Bronchial smooth muscle cell (primary cell): ENCODE measurements at places on chromosomes 1 and 21. TPM values are rescaled to one million over a fixed set of nuclear protein-coding genes. Genes with fewer than 3 reads are reported as not detected.

The FLG gene
- under 0.01 TPM in 1 of 2 replicates, not detected in the other for total RNA-seq

The TNFAIP8L2 gene
- total RNA-seq = not detected in 2 replicates

The SYT2 gene
- under 0.01 TPM in 2 replicates for total RNA-seq

The HES4 gene
- 0.43 and 1.1 TPM in 2 replicates for total RNA-seq

The AJAP1 gene
- not detected in 2 replicates for total RNA-seq

The PLPPR4 gene
- 0.17 and 1.1 TPM in 2 replicates for total RNA-seq

The TIE1 gene
- 0.34 and 0.79 TPM in 2 replicates for total RNA-seq

The ARHGAP30 gene
- under 0.01 and 0.09 TPM in 2 replicates for total RNA-seq

The HSPA13 gene
- total RNA-seq = 16.7 and 27.9 TPM in 2 replicates

The CR1L gene
- not detected in 2 replicates for total RNA-seq

The BARHL2 gene
- total RNA-seq = not detected in 2 replicates

The ARHGEF10L gene
- 12.3 and 20.4 TPM in 2 replicates for total RNA-seq

The C1orf122 gene
- 6.5 and 18.4 TPM in 2 replicates for total RNA-seq

The PRKCZ gene
- total RNA-seq = 3.2 and 8.5 TPM in 2 replicates

The TENT5C gene
- total RNA-seq = 0.32 and 1.4 TPM in 2 replicates

The CATSPERE gene
- 0.77 and 1.1 TPM in 2 replicates for total RNA-seq

The FDPS gene
- total RNA-seq = 132 and 244 TPM in 2 replicates

The KLF17 gene
- 0.16 TPM in 1 of 2 replicates, not detected in the other for total RNA-seq

The SERTAD4 gene
- 0.17 and 1.7 TPM in 2 replicates for total RNA-seq

The BTBD8 gene
- 4.1 and 4.7 TPM in 2 replicates for total RNA-seq

The MYCL gene
- total RNA-seq = 0.09 and 0.32 TPM in 2 replicates

The TMEM82 gene
- total RNA-seq = not detected in 2 replicates

The TNFRSF18 gene
- 0.34 and 0.79 TPM in 2 replicates for total RNA-seq

The KCNE2 gene
- total RNA-seq = 0.16 TPM in 1 of 2 replicates, not detected in the other

The RGL1 gene
- total RNA-seq = 22.2 and 22.7 TPM in 2 replicates

The GUCA2A gene
- total RNA-seq = not detected in 2 replicates

The CD58 gene
- total RNA-seq = 4.1 and 5.4 TPM in 2 replicates

The ATP1A4 gene
- total RNA-seq = not detected in 2 replicates

The PTGS2 gene
- 2.2 and 4.1 TPM in 2 replicates for total RNA-seq

The IL10 gene
- not detected in 2 replicates for total RNA-seq
